ENCODE measurements at places on chromosomes 1 and 21. TPM values are rescaled to one million over a fixed set of nuclear protein-coding genes. Genes with fewer than 3 reads are reported as not detected.

DNA sequence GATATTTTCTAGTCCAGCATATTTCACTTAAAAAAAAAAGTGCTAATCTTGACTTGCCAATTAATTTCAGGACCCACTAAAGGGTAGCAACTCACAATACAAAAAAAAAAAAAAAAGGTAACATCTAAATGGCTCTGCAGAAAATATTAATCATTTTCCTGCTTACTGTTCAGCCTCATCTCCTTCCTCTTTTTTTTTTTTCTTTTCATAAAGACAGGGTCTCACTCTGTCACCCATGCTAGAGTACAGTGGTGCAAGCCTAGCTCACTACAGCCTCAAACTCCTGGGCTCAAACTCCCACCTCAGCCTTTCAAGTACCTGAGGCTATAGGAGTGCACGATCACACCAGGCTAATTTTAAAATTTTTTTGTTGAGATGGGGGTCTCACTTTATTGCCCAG lies 30.4 kb downstream of the TTC13 start:
- DNase-seq, result no peak

DNA sequence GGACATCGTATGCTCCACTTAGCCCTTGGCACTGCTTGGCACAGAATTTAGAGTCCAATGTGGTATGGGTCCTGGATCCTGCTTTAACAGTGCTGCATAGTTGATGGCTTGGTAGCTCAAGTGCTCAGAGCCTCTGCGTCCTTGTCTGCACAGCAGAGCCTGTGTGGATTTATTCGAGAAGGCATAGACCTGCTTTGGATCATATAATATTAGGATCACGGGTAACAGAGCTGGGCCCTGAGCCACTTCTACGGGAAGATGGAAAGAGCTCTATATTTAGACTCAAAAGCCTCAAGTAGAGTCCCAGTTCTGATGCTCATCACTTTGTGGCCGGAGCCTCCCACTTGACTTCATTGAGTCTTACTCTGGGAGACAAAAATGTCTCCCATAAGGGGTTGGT lies 164.4 kb upstream of the EDN2 start:
- no peak for DNase-seq

Gene ERICH3
- 16.7 TPM for total RNA-seq

DNA sequence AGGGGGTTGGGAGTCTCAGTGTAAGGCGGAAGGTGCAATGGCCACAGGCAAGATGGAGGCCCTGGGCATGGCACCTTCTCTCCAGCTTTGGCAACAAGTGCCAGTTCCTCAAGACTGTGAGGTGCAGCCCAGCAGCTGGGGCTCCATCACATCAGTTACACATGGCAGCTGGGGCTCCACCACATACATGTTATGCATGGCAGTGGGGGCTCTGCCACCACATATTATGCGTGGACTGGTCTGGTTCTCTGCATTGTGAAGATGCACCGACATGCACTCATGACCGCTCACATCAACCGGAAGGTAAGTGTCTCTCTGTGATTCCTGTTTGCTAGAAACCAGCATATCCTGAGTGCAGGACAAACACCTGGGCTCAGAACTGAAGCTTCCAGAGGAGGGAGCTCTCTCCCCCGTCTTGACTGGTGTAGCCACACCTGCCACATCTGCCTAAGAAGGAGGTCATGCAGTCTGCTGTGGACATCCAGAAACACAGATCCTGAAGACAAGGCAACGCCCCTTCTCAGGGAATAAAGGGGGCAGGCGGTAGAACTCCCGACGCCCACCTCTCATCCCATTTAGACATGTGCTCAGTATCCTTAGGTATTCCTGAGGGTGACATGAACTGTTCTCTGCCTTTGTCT lies 104.1 kb upstream of the TMPRSS2 start:
- no peak for DNase-seq

- no peak for DNase-seq
Observed at GRCh38 chr1:217562229-217562878, 68.5 kb downstream of the GPATCH2 start.

GRCh38 chr1:95620076-95620475 lies 386.1 kb downstream of the RWDD3 start:
- DNase-seq, result no peak

- no peak for DNase-seq
Observed at GRCh38 chr21:41065539-41065938, 102.4 kb upstream of the BACE2 start.

- no peak for DNase-seq
Observed at GRCh38 chr1:10185759-10186158, 24.6 kb upstream of the KIF1B start.

DNA sequence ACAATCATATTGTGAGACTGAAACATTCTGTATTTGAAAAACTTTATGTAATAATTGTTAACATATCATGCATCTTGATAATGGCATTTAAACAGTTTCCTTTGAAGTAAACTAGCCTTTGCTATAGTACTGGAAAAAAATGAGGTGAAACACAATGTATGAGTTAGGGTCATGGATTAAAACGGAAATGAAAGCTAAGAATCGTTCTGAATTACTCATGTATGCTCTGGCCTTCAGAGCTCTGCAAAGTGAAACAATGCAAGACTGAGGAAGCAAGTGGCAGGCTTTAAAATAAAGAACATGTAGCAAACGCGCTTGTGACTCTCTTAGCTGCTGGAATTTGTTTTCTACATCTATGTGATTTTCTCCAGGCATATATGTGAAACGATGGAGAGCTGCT lies 317.1 kb downstream of the DPYD start:
- DNase-seq, result no peak

Gene NCMAP
- total RNA-seq, result under 0.01 TPM

Gene TLR5
- total RNA-seq, result 1.7 TPM
